ENCODE measurements at places on chromosomes 1 and 21.

GRCh38 chr1:25685938-25686665, 69.5 kb downstream of the MAN1C1 start:
- no peak for DNase-seq

GRCh38 chr1:235022981-235023710, 105.5 kb downstream of the TOMM20 start:
- DNase-seq, result no peak

- no peak for DNase-seq
These were observed 5.8 kb downstream of the ATP1B1 start for GRCh38 chr1:169112241-169112640.

DNA sequence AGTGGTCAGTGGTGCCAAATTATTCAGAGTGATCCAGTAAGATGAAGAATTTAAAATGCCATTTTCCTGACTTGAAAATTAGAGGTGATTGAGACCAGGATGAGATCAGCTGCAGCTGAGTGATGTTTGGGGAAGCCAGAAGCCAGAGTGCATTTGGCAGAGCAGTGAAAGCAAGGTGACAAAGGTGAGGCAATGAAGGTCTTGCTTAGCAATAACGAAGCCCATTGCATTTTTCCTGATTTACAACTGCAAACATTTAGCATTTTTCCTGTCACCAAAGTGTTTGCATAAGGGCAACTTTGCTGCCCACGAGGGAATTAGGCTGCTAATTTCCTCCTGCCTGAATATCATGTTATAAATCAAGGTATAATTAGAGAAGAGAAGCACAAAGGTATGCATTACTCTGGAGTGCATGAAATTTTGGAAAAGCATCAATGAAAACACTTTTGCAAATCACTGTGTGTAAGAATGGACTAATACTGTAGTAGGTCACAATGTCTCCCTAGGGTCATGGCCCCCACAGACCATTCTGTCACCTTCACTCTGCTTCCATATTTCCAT, 188.2 kb upstream of the LYPLAL1 start:
- no peak for DNase-seq

DNA sequence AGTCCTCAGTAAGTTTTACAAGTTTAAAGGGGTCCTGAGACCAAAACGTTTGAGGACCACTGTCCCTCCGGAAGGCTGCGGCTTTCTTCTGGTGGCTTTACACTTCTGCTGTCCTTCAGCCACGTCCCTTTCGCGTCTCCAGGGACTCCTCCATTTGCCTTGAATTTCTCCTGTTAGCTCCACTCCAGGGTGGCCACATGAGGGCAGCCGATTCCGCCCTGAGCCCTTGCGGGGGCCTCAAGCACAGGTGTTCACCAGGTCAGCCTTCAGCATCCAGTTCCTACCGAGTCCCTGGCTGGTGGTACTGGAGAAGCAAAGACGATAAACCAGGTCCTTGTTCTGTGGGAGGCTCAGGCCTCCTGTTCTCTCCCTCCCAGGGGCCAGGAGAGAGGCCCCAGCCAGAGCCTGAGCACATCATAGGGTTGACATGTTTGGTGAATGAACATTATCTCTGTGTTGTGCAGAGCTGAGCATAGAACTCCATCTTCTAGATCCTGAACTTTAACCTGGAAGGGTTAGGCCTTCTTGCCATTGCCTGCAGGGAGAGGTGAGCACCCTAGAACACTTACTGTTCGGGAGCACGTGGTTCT, 27.4 kb upstream of the COQ8A start:
- DNase-seq, result no peak

GRCh38 chr1:157540852-157541251, 11.5 kb downstream of the FCRL5 start:
- no peak for DNase-seq

GRCh38 chr1:6948861-6949260, 163.6 kb downstream of the CAMTA1 start:
- no peak for DNase-seq

GRCh38 chr1:84442256-84442655, 36.8 kb upstream of the RPF1 start:
- DNase-seq, result peak; percentile 34
